Body of pancreas (tissue), 4 donors: ENCODE measurements at places on chromosomes 12 and 14. TPM values are rescaled to one million over a fixed set of nuclear protein-coding genes. Genes with fewer than 3 reads are reported as not detected.

- no peak overlapping the region for H3K4me3 ChIP-seq
- no peaks in the 10 kb centered on the region for H3K27me3 ChIP-seq
- no peaks in the 10 kb centered on the region for H3K36me3 ChIP-seq
Measured at GRCh38 chr14:103519837-103520212, 2.8 kb downstream of the CKB start.

Gene C12orf54
- not detected for total RNA-seq

- no peaks in the 10 kb centered on the region for H3K27me3 ChIP-seq
- no peaks in the 10 kb centered on the region for H3K36me3 ChIP-seq
- peak overlapping the region; percentile 55 for H3K27ac ChIP-seq
Measured at GRCh38 chr14:93005838-93006237, 82.9 kb downstream of the CHGA start.

DNA sequence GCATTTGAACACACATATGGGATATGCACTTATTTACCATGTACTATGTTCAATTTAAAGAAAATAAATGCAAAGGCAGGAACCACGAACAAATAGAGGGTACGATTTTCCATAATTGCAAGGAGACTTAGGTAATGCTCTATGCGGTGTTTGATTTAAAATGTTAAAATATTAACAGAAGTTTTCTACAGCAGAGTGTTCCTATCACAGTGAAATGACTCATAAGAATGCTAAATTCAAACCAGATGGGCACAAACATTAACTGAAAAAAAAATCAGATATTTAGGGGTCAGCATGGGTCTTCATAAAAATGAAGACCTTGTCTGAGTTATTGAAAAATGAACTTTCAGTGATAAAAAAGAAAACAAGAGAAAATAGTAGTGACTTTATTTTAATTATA is 65.4 kb downstream of the LLPH start:
- H3K4me3 ChIP-seq = no peak overlapping the region
- H3K27me3 ChIP-seq = no peaks in the 10 kb centered on the region
- H3K4me1 ChIP-seq = no peaks in the 10 kb centered on the region
- H3K36me3 ChIP-seq = no peaks in the 10 kb centered on the region

DNA sequence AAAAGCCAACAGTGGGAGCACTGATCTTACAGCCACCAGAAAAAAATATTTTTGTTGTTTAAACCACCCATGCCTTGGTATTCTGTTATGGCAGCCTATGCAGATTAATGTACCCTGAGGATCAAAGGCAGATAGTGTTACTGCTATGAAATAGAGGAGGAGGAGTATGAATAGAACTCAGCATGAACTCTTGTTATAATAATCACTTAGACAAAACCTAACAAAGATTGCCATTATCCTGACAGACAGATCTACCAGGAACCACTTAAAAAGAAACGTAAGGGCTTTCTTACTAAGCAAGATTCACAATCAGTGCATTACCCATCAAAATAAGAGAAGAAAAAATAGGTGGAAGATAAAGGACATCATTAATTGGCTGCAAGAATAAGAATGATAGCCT is 558.3 kb downstream of the GALC start:
- no peak overlapping the region for H3K4me3 ChIP-seq
- H3K27me3 ChIP-seq = no peaks in the 10 kb centered on the region
- no peak overlapping the region for H3K27ac ChIP-seq
- no peaks in the 10 kb centered on the region for H3K36me3 ChIP-seq

GRCh38 chr12:130765186-130765659 is 49.1 kb upstream of the RIMBP2 start:
- no peaks in the 10 kb centered on the region for H3K27me3 ChIP-seq
- DNase-seq = no peak
- no peaks in the 10 kb centered on the region for H3K4me1 ChIP-seq
- no peaks in the 10 kb centered on the region for H3K36me3 ChIP-seq
- no peak overlapping the region for H3K27ac ChIP-seq
- H3K4me3 ChIP-seq = no peak overlapping the region

DNA sequence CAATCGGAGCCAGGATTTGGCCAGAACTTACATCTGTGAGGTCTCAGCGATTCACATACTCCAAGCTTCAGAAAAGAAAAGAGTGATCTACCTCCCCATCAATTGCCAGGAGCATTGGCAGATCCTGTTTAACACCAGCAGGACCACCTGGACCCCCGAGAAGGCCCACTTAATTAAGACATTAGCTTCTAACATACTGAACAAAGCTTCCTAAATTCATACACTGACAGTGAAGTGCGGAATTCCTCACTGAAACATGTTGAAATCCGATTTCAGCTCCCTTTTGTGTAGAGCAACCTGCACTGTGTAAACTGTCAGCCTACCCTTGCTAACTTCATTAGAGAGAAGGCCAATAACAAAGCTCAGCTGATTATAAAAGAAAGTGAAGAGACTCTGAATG is 274.0 kb downstream of the NOVA1 start:
- no peak overlapping the region for H3K4me3 ChIP-seq
- no peaks in the 10 kb centered on the region for H3K4me1 ChIP-seq
- H3K27me3 ChIP-seq = no peaks in the 10 kb centered on the region
- H3K36me3 ChIP-seq = no peaks in the 10 kb centered on the region
- DNase-seq = no peak

DNA sequence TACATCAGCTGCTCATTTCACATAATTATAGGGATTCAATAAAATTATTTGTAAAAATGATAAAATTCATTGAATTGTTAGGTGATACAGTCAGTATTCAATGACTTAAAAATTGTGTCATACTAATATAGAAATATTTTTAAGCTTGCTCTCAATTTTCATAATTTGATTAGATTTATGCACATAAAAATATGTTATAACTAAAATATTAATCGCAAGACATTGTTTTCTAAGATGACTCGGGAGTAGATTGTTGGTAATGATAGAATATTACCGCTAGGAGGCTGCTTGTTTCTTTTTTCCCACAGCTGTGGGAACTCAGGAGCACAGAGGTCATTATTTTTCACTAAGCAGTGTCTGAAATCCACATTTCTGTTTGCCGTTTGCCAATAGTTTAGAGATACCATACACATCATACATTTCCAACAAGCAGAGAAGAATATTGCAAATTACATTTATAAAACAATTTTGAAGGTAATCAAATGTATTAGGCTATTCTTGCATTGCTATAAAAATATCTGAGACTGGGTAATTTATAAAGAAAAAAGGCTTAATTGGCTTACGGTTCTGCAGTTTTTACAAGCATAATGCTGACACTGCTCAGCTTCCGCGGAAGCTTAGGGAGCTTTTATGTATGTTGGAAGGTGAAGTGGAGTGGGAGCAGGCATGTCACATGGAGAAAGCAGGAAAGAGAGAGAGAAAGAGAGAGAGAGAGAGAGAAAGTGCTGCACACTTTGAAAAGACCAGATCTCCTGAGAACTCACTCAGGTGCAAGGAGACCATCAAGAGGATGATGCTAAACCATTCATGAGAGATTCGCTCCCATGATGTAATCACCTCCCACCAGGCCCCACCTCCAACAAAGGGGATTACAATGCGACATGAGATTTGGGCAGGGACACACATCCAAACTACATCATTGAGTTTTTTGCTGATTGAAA is 9.2 kb downstream of the CD69 start:
- no peak overlapping the region for H3K4me3 ChIP-seq
- H3K27me3 ChIP-seq = no peaks in the 10 kb centered on the region
- H3K36me3 ChIP-seq = no peaks in the 10 kb centered on the region
- no peak for DNase-seq
- peaks cover 4% of the 10 kb centered on the region for H3K4me1 ChIP-seq

Gene FOXM1
- total RNA-seq = 0.52 TPM
